ENCODE measurements at places on chromosomes 2 and 18.
A peak's percentile ranks its signal among the peaks of the same experiment; 100 is the strongest.

- DNase-seq = no peak
These were observed 71.3 kb downstream of the FASTKD2 start for GRCh38 chr2:206836722-206837121.

GRCh38 chr2:207706936-207707860 is 4.2 kb upstream of the CCNYL1 start:
- peak; percentile 66 for DNase-seq

- DNase-seq = no peak
These were observed 72.2 kb downstream of the EMILIN2 start for GRCh38 chr18:2918761-2919550.

DNA sequence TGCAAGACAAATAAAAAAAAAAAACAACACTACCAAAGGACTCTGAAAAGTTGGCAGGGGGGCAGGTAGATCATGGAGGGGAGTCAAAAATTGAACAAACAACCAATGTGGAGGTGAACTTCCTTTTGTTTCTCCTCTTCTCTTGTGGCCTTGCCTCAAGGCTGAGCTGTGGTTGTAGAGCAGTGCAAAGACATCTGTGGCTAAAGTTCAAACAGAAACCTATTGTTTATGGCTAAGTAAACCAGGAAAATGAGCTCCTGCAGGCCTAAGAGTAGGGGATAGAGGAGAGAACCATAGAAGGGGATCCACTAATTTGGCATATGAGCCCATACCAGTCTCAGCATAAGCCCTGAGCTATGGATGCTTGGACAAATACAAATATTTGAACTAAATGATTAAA is 40.2 kb upstream of the EGR4 start:
- no peak for DNase-seq

DNA sequence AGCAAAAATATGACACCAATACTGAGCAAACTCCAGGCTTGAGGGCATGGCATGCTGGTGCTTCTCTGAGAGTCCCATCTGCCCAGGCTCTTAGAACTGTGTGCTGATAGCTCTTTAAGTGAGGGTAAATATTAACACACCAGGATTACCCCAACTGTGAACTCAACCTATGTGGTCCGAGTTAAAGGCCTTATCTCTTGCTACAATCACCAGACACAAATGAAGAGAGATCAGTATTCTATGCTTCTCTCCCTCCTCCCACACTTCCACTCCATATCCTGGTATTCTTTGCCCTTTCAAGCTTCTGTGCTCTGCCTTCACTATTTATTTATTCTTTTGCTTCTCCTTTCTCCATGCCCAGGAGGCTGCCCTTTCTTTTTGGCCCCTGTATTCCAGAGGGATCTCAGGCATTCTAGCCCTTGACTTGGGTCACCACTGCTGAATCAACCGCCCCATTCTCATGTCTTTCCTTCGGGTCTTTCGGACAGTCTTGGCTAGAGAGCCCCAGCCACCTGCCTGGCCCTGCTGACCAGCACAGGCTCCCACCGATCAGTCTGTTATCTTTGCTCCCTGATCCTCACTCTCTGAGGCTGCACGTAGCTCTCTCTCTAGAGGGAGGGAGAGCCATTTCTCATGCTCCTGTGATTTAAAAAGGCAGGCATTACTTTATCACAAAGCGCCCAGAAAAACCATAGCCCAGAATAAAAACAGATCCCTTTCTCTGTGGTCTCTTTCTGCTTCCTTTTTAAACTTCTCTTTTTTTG is 17.2 kb upstream of the HK2 start:
- peak; percentile 88 for DNase-seq

GRCh38 chr2:38690499-38691420 is 24.8 kb downstream of the GALM start:
- no peak for DNase-seq

- peak; percentile 85 for DNase-seq
These were observed 62.5 kb downstream of the SLC4A3 start for GRCh38 chr2:219689676-219690628.

DNA sequence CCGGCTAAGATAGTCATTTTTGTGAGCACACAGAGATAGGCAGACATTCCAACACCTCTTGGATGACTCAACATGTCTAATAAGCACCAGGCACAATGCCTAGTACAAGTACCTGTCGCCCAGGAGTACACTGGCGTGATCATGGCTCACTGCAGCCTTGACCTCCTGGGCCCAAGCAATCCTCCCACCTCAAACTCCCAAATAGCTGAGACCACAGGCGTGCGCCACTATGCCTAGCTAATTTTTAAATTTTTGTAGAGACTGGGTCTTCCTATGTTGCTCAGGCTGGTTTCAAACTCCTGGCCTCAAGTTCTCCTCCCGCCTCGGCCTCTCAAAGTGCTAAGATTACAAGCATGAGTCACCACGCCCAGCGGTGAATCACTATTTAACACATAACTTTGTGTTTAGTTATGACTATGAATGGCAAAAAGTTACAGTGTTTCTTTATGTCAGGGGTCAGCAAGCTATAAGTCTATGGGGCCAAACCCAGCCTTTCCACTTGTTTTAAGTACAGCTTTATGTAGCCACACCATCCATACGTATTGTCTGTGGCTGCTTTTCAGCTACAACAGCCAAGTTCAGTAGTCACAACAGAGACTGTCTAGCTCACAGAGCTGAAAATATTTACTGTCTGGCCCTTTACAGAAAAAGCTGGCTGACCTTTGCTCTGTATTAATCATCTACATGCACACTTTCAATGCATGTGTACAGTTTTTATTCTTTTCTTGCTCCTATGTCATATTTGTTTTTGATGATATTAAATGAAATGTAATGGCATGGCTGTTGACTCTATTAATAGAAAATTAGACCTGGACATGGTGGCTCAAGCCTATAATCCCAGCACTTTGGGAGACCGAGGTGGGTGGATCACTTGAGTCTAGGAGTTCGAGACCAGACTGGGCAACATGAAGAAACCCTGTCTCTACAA is 18.7 kb downstream of the ORC2 start:
- no peak for DNase-seq

DNA sequence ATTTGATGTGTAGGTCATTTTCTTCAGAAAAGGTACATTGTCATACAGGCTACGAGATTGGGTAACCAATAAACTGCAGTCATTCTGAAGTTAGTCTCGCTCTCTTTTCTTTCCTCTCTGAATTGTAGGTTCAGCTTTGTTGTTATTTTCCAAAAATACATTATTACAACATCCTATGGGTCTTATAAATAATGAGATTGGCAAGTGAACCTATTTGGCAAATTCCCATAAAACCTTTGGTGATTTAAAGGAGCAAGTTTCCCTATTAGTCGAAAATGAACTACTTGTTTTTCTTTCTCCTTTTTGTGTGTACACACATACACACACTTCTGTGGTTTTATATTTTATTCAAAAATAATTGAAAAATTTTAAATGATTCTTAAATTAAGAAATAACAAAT is 67.0 kb downstream of the ARHGAP28 start:
- DNase-seq = no peak

DNA sequence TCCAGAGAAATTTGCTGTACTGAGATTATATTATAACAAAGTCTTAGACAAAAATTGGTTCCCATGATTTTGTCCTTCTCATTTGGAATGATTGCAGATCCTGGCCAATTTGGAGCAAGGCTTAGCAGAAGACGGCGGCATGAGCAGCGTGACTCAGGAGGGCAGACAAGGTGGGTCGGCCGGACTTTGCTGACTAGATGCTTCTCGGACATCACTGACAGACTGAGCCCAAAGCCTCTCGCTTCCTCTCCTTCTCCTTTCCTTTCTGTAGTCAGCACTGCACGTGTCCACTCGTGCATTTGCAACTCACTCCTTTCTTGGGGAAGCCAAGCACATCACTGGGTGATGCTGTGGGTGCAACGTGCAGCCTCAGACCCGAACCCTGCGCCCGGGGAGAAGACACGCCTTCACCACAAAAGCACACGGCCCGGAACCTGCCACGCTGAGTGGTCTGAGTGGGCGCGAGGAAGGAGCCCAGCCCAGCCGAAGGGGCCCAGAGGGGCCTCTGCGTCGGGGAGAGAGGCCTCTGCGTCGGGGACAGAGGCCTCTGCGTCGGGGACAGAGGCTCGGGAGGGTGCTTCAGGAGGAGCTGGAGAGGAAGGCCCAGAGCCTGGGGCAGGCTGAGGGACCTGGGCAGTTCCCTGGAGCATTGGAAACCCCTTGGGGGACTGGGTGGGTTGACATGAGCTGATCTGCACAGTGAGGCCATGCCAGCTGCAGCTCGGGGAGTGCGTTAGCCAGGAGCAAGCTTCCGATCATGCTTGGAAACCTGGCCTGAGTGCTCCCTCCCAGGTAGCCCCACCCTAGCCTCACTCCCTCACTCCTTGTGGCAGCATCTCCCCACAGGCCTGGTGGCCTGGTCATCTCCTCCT is 61.6 kb downstream of the ADI1 start:
- DNase-seq = no peak

DNA sequence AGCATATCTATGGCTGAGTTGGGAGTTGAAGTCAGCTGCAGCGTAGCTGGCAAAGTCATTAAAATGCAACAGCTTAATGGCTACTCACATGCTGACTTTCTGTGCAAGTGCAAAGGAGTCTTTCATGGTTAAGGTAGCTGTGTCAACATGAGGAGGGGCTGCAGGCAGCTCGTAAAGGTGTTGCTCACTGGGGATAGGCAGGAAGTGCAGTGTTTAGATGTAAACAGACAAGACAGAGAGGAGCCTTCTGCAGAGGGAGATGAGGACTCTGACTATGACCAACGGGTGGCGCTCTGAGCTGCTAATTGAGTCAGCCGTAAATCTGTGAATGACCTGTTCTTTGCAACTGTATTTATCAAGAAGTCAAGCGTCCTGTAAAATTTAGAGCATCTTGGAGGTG is 22.3 kb upstream of the CAVIN2 start:
- DNase-seq = no peak

DNA sequence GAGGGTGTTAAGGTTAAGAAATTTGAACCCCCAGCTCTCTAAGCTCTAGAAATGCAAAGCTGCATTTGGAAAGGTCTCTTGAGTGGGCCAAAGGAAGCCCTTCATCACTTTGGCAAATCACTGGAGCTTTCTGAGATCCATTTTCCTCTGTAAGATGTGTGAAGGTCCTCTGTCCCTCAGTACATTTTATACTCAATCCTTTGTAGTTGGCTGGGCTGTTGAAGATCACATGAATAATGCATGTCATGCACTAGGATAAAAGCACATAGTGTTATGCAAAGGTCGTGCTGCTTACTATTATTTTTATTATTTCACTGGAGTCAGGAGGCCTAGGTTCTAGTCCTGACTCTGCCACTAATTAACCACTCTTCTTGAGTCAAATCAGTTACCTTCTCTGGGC is 124.9 kb downstream of the FSHR start:
- DNase-seq = no peak

DNA sequence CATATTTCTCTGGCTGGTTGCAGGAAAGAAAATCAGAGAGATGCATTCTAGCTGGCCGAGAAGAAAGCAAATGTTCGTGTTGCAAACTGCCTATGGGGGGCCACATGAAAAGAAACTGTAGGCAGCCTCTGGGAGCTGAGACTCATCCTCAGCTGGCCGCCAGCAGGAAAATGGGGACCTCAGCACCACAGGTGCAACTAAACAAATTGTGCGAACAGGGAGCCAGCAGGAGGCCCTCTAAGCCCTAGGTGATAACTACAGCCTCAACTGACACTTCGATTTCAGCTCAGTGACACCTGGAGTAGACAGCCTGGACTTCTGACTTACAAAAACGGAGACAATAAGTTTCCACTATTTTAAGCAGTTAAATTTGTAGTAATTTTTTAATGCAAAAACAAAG is 107.3 kb downstream of the DTNB start:
- DNase-seq = no peak

DNA sequence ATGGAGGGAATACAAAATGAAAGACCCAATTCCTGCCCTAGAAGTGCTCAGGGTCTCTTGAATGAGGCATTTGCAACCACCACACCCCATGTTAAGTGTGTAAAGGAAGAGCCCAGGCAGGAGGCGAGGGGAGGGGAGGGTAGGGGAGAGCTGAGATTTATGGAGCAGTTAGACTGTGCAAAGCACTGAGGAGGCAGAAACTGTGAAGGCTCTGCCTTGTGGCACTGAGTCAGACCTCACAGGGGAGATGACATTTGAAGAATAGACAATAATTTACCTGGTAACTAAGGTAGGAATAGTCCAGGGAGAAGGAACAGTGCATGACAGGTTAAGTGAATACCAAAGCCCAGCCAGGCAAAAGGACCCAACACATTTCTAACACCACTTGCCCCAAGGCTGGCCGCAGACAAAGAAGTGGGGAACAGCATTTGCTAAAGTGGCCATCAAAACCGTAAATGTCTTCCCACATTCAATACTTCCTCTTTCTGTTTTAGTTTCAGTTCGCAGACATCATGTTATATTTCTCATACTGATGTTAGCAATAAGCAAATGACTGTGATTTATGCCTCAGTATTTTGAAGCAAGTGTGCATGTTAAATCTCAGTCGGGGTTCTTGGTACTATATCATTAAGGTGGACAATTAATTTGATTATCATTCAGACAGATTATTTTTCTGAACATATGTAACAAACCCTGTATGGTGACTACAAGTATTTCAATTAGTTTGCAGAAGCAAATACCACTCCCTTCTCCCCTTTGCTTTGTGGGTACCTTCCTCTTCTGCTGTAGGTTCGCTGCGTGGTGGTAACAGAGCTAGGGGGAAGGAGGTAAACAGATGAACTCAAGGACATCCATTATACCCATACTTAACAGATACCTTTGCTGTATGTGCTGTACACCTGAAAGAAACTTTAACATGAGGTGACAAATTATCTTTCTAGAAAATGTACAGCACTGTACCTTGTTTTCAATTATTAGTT is 27.5 kb downstream of the CDH20 start:
- DNase-seq = peak; percentile 25

DNA sequence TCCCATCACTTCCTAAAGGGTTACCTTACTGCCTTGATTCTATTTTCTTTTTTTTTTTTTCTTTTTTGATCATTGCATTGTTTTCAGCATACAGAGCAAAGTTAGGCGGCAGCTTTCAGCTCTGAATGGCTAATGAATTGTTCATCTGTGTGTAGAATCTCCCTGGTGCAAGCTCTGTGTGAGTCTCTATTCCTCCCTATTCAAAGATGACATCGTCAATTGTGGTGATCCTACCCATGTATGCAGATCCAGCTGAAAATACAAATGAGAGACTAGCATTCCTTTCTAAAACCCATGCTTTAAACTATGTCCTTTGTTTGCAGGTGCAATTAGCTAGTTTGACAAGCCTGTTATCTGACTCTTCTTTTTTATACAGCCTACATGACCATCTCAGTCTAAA is 539.0 kb downstream of the ARHGAP15 start:
- DNase-seq = no peak

DNA sequence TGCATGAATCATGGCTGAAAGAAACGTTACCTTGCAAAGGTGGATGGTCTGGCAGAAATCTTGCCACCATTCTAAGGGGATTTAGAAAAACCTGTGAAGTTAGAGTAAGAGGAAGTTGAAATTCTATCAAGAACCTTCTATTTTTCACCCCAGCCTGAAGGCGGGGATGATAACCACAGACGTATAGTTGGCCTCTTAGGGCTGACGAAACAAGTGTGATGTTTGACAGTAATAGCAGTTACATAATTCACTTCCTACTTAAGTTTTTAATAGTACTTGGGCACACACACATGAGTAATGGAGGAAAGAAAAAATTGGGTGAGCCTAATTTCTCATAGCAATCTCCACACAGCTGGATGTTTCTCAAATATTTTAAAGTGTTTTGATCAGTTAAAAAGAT is 336.6 kb upstream of the SALL3 start:
- DNase-seq = peak; percentile 64

Data from KBM-7 (cell line).